ENCODE measurements at places on chromosomes 3 and 15.

GRCh38 chr3:4496087-4496452, 2.9 kb downstream of the ITPR1 start:
- no peak for DNase-seq

GRCh38 chr3:196736670-196737374, 2.8 kb upstream of the PAK2 start:
- no peak for DNase-seq

GRCh38 chr3:64129581-64129980, 95.7 kb downstream of the PRICKLE2 start:
- no peak for DNase-seq

DNA sequence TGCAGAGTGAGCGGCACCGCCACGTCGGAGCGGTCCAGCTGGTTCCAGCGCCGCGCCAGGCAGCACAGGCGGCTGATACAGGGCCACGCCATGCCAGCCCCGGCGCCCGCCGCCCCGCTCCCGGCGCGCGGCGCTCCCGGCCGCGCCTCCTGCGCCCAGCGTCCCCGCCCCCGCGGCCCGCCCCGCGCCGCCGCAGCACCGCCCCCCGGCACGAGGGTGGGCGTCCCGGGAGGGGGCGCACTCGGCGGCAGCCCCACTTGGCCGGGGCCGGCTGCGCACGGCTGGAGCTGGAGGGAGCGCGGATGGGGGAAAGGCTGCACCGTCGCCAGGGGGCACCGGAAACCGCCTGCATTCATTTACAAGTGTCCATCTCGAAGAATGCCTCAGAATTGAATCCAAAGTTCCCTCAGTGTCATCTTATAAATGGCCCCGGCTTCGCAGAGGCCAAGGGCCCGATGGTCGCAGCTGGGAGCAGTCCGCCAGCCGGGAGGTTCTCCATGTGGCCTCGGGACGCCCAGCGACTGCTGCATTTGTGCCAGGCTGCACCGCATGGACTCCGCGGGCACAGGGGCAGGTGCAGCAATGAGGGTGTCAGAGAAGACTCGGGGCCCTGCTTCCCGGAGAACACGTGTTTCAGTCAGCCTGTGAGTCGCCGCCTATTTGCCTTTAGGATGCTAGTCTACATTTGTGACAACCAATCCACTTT, at the start of gene MAP6D1:
Gene MAP6D1, minus strand, starts transcription at position 122 of the 706 bp plus-strand sequence. Its CDS starts 30 bp downstream, at position 92.
- peak; percentile 58 for DNase-seq

GRCh38 chr15:35697549-35698299, 151.8 kb upstream of the DPH6 start:
- DNase-seq: peak; percentile 76

GRCh38 chr3:154889227-154889634, 190.9 kb upstream of the MME start:
- DNase-seq: no peak

DNA sequence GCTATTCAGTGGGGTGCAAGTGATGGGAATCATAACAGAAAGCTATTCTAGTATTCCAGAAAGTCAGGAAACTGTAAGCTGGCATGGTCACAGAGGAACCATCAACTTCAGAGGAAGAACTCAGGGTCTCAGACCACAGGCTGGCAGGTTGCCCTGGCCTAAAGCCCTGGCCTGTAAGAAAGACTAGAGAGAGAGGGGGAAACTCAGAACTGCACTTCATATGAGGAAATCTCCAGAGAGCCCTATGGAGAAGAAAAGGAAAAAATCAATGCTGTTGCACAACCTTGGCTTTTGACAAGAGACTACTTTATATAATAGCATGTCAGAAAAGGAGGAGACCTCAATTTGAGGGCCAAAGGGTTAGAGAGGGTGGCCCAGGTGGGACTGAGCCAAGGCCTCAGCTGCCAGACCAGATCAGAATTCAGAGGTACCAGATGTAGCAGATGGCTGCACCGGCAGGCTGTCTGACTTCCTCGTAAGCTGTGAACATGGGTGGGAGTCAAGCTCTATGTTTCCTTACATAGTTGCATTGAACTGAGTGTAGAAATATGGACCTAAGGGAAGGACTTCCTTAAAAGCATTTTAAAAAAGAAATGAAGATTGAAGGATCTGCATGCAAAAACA, 333.8 kb downstream of the PDCD6IP start:
- DNase-seq: peak; percentile 4

DNA sequence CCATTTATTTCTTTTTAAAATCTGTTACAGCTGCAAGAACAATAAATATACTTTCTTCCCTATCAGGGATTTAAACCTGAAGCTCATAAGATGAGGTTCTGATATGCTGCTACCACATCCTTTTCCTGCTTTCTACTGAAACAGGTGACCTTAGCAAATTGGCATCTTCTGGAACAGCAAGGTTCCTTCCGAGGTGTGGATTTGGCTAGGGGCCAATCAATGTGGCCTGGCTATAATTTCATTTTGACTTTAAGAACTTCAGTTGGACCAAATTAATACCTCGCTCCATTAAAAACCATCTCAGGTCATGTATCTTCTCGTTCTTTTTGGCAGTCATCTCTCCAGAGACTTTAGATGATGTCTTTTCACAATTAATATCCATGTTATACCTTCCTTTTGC, 53.4 kb upstream of the C3orf80 start:
- DNase-seq: no peak

GRCh38 chr15:88538972-88539371, 7.5 kb downstream of the DET1 start:
- no peak for DNase-seq

DNA sequence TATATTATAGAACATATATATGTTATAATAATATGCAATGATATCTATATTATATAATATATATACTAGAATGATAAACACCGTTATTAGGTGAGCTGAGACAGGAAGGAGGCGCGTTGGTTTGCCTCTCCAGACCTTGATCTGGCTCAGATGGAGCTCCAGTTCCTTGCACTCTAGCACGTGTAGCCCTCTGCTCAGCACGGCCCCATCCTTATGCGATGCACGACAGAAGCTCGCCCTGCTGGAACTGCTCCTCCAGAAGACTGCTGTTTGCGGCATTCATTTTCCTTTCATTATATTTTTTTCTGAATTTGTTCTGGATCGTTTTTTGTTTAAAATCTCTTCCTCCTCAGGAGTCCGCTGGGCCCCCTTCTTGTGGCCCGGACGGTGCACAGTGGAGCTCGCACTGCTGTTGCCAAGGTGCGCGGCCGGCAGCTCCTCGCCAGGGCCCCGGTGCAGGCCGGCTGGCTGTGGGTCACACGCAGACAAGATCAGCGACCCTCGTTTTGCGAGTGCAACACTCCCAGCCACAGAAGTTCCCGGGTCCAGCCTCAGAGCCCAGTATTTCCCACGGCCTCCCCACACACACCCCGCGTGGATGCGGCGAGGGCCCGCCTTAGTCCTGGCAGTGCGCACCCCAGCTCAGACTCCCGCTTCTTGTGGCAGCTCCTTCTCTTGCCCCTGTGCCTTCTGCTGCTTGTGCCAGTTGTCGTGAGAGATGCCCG, 112.2 kb downstream of the CHL1 start:
- DNase-seq: no peak

DNA sequence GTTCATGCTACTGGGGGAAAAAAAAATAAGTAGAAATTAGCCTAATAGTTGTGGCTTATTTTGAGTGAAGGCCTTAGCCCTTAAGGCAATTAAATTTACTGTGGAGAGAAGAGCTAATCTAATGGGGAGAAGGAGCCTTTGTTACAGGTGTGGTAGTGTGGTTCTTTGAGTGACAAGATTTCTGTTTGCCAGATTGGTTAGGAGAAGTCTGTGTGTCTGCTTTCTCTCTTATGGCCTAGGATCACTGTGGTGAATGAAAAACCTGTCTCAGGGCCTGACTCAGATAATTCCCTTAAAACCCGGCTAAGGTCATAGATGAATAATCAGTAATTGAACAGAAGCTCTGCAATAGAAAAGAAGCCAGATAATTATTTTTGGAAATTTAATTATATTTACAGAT, 27.0 kb downstream of the OPA1 start:
- DNase-seq: no peak

DNA sequence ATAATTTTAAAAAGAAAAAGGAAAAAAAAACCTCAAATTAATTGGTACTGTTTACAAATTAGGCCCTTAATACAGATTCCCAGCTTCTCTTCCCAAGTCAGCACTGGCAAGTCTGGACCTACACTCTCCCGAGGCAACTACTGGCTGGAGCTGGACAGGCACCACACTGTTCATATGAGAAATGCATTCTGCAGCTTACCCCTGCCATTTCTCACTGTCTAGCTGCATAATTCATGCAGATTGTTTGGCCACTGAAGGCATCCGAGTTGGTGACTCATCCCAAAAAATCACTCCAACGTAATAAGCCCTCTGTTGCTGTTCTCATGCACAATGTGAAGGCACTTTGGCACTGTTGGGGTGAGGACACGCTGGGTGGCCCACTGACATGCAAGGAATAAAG, 45.3 kb downstream of the ROPN1B start:
- DNase-seq: peak; percentile 51

DNA sequence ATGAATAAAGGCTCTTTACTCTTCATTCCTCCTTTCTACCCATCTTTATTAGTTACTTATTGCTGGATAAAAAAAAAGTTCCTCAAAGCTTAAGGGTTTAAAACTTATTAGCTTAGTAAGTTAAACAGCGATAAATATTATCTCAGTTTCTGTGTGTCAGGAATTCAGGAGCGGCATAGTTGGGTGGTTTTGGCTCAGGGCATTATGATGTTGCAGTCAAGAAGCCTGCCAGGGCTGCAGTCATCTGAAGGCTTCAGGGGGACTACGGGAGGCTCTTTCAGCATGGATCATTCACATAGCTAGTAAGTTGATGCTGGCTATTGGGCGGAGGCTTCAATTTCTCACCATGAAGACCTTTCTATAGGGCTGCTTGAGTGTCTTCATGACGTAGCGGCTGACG, 1.9 kb upstream of the DLG1 start:
- no peak for DNase-seq

DNA sequence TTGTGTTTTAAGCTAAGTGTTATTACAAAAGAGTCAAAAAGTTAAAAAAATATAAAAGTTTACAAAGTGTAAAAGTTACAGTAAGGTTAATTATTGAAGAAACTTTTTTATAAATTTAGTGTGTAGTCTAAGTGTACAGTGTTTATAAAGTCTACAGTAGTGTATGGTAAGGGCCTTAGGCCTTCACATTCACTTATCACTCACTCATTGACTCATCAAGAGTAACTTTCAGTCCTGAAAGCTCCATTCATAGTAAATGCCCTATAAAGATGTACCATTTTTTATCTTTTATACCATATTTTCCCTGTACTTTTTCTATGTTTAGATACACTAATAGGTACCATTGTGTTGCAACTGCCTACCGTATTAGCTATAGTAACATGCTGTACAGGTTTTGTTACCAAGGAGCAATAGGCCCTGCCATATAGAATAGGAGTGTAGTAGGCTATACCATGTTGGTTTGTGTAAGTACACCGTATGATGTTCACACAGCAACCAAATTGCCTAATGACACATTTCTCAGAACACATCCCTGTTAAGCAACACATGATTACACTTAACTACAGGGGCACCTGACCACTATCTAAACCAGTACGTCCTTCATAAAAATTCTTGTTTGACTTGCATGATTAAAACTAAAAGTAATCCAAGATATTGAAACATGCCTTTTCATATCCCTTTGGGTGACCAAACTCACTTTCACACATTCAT, 17.2 kb downstream of the RAD18 start:
- no peak for DNase-seq

- DNase-seq: no peak
Observed at GRCh38 chr15:87500240-87500639, 756.3 kb downstream of the NTRK3 start.

DNA sequence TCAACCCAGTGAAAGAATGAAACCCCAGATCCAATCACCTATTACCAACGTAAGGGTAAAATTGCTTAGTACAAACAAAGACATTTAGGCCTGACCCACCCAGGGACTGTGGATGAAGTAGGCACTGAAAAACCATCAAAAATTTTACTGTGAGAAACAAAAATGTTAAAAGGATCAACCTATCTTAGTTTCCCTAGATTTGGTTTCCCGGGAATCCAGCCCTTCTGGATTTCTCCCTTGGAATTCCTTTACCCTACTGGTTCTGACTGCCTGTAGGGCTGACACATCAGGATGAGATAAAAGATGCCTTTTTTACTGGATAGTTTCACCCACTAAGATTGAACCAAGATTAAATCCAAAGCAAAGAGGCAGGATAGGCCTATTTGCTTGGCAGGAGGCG, 102.7 kb downstream of the SCAPER start:
- DNase-seq: peak; percentile 1

DNA sequence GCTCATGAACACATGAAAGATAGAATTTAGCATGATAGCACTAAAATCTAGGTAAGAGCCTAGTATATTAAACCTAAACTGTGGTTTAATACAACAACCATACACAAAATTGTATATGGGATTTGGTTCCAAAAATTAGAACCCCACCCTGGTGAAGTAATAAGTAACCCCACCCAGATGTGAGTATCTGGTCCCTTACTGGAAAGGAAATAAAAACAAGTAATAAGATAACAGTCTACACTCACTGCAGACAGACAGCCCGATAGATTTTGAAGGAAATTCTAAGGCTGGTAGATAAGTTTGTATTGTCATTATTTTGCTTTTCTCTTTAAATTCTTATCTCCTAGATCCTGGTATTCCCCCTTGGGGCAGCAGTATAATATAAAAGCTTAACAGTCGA, 184.9 kb downstream of the ZBTB20 start:
- no peak for DNase-seq
